Foreskin keratinocyte (primary cell): ENCODE measurements at places on chromosomes 4 and X. TPM values are rescaled to one million over a fixed set of nuclear protein-coding genes. Genes with fewer than 3 reads are reported as not detected.

GRCh38 chr4:55308071-55308470 lies 38.0 kb upstream of the SRD5A3 start:
- DNase-seq: no peak

SLC25A53 gene
- 2.0 and 2.3 TPM in 2 replicates for total RNA-seq

F9 gene
- total RNA-seq: not detected in 2 replicates

- DNase-seq: peak; percentile 95
Observed at GRCh38 chr4:29708473-29708872, 1011.7 kb upstream of the PCDH7 start.

DNA sequence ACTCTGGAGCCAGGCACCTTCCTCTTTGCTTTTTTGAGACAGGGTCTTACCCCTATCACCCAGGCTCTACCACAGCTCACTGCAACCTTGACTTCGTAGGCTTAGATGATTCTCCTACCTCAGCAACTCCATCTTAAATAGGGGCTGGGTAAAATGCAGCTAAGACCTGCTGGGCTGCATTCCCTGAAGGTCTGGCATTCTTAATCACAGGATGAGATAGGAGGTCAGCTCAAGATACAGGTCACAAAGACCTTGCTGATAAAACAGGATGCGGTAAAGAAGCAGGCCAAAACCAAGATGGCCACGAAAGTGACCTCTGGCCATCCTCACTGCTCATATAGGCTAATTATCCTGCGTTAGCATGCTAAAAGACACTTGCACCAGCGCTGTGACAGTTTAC lies 770.8 kb upstream of the PRKX start:
- no peak for DNase-seq

- DNase-seq: peak; percentile 39
Observed at GRCh38 chrX:13341491-13342101, 21.7 kb upstream of the ATXN3L start.

SLC9A6 gene
- total RNA-seq: 15.3 and 17.0 TPM in 2 replicates

GRCh38 chr4:48985976-48986653 lies at the start of gene CWH43:
Gene CWH43, plus strand, starts transcription at chr4:48986275. Its CDS starts 155 bp downstream, at chr4:48986430.
- DNase-seq: no peak

GRCh38 chrX:14546190-14546589 lies 16.9 kb downstream of the GLRA2 start:
- DNase-seq: no peak

DNA sequence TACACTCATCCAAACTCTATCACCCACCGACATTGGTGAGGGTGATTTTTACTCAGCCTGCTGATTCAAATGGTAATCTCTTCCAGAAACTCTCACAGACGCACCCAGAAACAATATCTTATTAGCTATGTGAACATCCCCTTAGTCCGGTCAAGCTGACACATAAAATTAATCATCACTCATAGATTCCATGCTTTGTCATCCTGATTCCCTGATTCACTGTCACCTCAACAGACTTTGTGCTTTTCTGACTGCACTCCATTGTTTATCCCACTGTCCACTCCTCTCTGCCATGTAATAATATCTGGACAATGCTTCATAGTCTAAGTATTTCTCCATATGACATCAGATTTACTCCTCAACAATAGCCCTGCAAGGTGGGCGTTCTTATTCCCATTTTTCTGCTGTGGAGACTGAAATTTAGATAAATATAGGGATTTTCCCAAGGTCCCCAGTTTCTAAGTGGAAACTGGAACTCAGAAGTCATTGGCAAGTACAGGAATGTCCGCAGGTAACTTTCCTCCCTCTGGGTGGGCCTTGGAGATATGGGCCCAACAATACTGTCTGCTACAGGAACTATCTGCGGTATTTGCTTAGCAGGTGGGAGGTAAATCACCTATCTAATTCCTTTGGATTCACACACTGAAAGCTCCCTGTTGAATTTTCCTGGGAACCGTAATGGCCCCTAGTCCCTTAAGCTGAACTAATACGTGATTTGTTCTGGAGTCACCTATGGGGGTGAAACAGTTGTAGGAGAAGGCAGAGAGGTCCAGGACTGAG lies 228.6 kb upstream of the BCOR start:
- no peak for DNase-seq

- no peak for DNase-seq
Observed at GRCh38 chr4:162461952-162462351, 298.2 kb upstream of the FSTL5 start.

GRCh38 chr4:75107755-75108612 lies 175.1 kb downstream of the PARM1 start:
- peak; percentile 35 for DNase-seq

DNA sequence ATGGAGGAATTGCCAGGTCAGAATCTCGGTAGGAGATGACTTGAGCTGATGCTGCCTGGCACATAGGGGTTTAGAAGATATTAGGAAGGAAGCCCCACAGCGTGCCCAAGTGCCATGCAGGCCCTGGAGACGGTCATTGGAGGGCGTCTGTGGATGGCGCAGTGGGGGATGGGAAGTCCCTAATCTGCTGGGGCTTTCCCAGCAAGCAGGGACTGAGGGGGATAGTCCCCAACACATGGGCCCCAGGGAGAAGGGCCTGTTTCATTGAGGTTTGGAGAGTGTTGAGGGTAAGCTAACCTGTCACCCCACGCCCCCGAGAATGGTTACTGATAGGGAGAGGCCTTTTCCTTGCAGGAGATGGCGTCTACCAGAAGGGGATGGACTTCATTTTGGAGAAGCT lies 7.8 kb downstream of the TAFAZZIN start:
- DNase-seq: no peak

GRCh38 chrX:155027509-155028066 lies 944 bp downstream of the FUNDC2 start:
- peak; percentile 34 for DNase-seq

CT45A3 gene
- not detected in 2 replicates for total RNA-seq

DNA sequence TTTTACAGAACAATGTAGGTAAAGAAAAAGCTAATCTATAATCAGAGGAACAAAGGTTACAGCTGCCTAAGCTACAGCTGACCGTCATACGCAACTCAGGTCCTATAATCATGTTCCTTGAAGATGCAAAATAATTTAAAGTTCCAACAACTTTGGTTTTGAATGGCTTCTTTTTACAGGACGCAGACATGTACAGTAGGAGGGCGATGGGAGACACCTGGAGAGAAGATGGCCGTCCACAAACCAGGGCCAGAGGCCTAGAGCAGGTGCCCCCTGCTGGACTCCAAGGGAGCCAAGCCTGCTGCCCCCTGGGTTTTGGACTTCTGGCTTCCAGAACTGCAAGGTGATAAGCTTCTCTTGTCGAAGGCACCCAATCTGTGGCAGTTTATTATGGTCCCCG lies 10.6 kb downstream of the HGFAC start:
- DNase-seq: no peak

DNA sequence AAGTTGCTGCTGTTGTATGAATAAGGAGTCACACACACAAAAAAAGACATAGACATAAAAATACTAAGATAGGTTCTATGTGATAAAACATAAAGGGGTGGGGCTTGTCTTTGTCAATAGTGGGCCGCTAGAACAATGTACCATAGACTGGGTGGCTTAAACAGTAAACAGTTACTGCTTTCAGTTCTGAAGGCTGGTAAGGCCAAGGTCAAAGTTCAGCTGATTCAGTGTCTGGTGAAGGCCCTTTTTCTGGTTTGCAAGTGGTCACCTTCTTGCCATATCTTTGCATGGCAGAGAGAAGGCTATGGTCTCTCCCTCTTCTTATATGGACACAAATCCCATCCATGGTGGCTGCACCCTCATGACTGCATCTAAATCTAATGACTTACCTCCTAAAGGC lies 1980.7 kb downstream of the PCDH7 start:
- DNase-seq: no peak

DNA sequence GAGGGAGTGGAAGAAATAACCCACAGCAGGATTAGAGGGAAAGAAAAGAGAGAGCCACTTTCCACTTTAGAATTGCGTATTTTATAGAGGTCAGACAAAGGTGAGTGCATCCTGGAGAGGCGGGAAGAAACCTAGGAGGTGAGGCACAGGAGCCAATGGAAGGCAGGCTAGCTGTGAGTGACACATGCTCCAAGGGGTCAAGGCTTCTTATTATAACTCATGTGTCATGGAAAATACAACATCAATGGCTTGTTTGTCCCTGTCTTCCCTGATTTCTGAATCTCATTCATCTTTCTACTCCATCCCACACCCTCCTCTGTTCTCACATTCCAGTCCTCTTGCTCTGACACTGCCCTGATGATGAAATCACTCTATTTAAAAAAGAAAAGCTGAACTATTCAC lies 14.4 kb downstream of the ANXA3 start:
- DNase-seq: peak; percentile 89

DRP2 gene
- 0.14 and 0.18 TPM in 2 replicates for total RNA-seq

DNA sequence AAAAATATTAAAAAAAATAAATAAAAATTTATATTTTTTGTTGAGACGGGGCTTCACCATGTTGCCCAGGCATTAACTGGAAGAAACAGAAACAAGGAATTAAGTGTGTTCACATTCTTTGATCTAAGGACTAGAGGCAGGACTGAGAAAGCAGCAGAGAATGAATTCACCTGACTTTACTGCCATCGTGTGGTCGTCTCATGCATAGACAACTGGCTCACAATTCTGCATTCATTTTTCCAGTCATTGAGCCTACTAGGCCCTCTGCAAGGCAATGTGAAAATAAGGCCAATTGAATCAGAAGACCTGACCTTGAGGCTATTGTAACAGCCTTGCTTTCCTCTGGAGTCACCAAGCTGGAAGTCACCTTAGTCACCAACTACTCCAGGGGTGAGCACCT lies 37.4 kb downstream of the LHFPL1 start:
- no peak for DNase-seq

ZCCHC18 gene
- 0.14 TPM in 1 of 2 replicates, not detected in the other for total RNA-seq

DNA sequence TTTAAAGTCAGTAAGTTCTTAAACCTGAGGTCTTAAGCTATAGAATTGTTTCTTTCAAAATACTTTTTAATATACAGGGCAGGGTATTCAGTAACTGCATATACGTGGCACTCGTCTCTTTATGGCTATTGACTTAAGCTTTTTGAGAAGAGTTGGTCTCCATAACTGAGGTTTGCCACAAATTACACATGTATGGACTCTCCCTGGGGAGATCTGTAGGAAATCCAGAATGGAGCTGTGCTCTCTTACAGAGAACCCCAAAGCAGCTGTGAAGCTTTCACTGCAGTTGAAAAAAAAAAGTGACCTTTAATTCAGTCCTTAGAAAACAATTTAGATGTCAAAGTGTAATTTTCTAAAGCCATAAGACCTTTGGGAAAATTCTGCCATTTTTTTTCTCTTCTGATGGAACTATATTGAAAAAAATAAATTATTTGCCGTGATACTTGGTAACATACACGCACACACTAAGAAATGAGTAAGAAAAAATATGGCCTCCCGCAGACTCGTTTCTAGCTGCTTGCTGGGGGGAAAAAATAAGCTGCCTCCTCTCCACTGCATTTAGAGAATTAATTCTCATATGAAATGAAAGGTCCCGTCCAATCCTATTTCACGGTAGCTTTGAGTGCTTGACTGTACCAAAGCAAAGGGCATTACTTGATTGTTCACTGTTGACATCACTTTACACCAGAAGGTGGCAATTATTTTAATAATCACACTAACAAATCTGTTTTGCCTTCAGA lies 159.4 kb upstream of the TENM3 start:
- DNase-seq: no peak

DNA sequence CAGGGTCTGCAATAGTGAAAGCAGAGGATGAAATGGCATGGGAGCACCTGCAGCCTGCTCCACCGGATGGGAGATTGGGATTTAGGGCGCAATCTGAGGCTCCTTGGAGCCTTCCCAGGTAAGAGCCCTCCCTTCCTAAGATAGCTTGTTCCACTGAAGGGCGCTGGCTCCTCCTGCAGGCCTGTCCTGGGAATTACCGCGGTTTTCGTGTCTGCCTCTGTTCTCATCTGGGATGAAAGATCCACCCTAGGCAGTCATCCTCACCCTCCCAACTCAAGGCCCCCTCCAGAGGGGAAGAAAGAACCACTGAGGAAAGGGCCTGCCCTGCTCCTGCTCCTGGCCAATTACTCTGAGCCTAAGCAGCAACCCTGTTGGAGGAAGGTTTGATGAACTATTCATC lies 547.5 kb downstream of the SMARCA1 start:
- DNase-seq: no peak

TLR6 gene
- total RNA-seq: 0.41 and 0.53 TPM in 2 replicates

- no peak for DNase-seq
Observed at GRCh38 chr4:5895287-5895686, 2.4 kb upstream of the CRMP1 start.

ELOVL6 gene
- total RNA-seq: 60.6 and 69.4 TPM in 2 replicates

IL1RAPL1 gene
- 0.11 and 0.48 TPM in 2 replicates for total RNA-seq

GRCh38 chr4:61984260-61984909 lies 784.3 kb downstream of the ADGRL3 start:
- no peak for DNase-seq

DNA sequence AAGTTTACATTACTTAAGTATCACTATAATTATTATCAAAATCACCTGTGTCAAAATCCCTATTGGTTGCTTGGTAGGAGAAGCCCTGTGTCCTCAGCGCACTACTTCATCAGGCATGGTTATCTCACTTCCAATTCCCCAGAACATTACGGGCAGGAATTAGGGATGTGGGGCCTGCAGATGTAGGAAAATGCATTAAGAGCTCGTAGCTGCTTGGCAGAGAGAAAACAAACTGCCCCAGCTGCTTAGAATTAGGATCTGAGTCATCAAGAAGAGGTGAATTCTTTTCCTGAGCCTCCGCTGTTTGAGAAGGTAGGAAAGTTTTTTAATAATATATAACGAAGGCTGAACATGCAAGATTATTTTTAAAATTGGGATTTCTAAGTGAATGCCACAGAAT lies 31.1 kb upstream of the CLNK start:
- DNase-seq: peak; percentile 20

GRCh38 chrX:13373431-13374187 lies 53.8 kb upstream of the ATXN3L start:
- peak; percentile 48 for DNase-seq

GRCh38 chrX:39258331-39258730 lies 457.1 kb downstream of the MID1IP1 start:
- DNase-seq: no peak

- DNase-seq: no peak
Observed at GRCh38 chr4:3276986-3277385, 15.8 kb upstream of the RGS12 start.
